AG08395 (cell line): ENCODE measurements at places on chromosomes 2 and 18.
A peak's percentile ranks its signal among the peaks of the same experiment; 100 is the strongest.

- no peak for DNase-seq
These were observed 365.8 kb upstream of the RND3 start for GRCh38 chr2:150853263-150853662.

- DNase-seq = peak; percentile 43
These were observed 1.0 kb downstream of the AGAP1 start for GRCh38 chr2:235494716-235495372.

DNA sequence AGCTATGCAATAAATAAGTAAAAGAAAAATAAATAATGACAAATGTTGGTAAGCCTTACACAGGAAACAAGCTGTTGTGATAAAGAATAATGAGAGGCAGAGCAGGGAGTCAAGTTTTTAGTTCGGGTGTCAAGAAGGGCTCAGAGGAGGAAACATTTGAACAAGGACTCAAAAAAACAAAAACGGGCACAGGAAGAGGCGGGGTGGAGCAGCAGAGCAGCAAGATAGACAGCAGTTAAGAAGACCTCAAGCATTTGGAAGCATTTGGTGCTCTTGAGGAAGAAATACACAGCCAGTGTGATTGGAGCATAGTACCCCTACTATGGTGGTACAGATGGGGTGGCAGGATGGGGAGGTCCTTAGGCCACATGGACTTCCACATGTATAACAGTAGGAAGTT lies 2.8 kb downstream of the TMEM169 start:
- DNase-seq = no peak

DNA sequence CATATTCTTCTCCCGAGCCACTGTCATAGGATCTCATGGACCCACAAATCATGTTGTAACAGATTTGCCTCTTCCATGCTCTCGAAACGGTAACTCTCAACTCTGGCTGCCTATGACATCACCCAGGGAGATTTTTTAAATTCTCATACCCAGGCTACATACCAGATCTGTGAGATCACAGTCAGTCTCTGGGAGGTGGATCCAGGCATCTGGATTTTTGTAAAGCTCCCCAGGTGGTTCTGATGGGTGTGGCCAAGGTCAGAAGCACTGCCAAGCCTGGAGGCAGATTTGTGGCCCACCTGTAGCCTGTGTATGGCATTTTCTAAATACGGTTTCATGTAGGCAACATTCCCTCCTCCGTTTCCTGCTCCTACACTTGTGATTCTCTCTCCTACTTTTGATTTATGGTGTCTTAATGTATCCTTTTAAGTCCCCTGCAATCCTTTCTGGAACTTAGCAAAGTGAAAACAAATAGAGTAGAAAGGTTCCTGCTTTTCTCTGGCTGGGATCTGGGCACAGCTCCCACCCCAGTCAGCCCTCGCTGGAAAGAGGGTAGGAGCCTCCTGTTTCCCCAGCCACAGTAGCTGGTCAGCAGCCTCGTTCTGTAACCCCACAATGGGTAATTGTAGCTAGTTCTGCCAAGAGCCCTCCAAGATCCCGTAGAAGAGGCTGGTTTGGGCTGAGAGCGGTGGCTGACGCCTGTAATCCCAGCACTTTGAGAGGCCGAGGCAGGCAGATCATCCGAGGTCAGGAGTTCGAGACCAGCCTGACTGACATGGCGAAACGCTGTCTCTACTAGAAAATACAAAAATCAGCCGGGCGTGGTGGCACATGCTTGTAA lies 96.2 kb downstream of the KLHL29 start:
- DNase-seq = peak; percentile 73

DNA sequence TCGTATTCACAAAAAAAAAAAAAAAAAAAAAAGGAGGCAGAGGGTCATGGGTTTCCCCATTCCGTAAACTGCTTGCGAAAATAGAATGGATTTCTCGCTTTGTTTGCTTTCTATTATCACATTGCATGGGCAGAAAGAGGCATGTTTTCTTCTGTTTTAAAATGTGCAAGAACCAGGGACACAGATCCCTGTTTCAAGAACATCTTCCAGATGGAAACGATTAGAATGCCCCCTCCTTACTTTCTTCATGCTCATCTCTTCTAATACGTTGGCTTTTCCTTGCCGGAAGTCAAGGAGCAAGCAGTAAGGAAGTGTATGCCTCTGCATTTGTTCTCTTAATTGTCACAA lies 51.0 kb upstream of the ZNF516 start:
- peak; percentile 21 for DNase-seq

DNA sequence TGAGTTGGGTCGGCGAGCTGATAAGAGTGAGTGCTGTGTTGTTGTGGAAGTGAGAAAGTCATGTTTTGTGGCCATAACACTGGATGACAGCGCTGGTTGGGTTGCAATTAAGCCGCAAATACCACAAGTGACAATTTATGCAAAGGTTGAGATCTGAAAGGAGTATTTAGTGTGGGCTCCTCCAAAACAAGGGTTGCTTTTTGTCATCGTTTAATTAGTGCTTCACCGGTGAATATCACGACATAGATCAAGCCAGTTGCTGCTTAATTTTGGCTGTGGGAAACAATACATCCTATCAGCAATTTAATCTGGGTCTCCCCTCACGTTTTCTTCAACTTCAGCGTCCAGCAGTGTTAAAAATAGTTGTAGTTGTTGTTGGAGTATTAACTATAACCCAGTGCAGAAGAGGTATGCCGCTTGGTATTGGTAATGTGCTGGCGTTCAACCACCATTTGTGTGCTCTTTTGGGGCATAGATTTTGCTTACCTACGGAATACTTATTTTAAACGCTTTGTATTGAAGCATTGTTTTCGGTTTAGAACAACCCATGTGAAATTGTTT lies 662 bp downstream of the ACVR2A start:
- peak; percentile 8 for DNase-seq

DNA sequence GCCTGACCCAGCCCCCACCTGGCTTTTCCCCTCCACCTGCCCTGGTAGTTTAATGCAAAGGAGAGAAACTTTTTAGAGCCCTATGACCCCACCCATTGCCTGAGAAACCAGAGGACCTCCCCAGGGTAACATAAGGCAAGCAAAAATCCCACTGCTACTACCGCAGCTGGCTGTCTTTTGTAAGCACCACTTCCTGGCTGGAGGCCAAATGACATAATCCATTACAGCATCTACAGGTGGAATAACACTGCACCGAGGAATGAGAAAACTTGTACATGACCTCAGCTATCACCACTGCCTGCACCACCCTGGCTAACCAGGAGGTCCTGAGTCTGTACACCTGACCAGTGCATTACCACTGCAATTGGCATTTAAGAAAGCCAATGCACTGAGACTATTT lies 149.6 kb upstream of the GALNT5 start:
- no peak for DNase-seq

GRCh38 chr2:151472966-151473365 lies 63.3 kb downstream of the RIF1 start:
- DNase-seq = no peak

DNA sequence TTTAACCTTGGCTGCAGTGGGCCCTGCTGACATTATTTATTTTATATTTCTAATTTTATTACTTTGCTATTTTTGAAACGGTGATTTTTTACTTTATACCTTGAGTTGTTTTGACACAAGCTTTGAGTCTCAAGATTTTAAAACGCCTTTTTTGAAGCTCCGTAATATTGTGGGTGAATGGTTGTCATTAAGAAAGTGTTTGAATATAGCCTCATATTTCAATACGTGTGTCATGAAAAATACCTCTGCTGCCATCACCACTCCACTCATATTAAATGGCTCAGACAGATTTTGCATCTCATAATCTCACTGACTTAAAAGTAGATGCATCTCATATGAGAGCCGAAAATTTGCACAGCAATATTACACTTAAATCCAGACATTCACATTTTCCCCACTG lies 106.6 kb downstream of the CTNNA2 start:
- no peak for DNase-seq

DNA sequence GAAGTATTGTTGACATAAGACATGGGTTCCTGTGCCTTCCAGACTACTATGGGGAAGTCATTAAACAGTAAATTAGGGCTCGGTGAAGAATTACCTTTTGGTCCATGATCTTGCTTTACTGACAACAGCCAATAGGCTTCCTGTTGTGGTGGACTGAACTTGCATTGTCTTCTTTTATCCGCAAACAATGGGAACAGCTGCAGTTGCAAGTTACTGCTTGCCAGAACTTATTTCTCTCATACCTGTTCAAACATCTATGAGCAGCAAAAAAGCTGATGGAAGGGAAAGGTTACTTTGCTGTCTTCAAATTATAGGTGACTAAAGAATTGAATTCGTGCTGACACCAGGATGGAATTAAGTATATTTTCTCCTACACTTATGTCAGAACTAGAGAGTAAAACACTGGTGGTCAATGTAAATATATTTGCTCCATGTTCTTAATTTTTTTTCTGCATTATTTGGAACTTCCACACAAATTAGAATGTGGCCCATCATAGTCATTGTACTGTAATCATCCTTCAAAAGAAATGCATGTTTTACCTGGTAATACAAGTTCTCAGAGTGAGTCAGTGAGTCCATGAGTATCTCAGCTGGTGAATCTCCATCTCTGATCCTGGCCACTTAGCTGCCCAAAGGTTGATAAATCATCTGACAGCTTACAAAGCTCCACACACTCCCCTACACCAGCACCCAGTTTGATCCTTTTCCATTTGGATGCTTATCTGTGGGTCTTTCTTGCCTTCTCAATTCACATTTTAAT lies 37.3 kb upstream of the RNF152 start:
- DNase-seq = no peak

GRCh38 chr2:197121756-197122385 lies 188.7 kb downstream of the ANKRD44 start:
- no peak for DNase-seq

DNA sequence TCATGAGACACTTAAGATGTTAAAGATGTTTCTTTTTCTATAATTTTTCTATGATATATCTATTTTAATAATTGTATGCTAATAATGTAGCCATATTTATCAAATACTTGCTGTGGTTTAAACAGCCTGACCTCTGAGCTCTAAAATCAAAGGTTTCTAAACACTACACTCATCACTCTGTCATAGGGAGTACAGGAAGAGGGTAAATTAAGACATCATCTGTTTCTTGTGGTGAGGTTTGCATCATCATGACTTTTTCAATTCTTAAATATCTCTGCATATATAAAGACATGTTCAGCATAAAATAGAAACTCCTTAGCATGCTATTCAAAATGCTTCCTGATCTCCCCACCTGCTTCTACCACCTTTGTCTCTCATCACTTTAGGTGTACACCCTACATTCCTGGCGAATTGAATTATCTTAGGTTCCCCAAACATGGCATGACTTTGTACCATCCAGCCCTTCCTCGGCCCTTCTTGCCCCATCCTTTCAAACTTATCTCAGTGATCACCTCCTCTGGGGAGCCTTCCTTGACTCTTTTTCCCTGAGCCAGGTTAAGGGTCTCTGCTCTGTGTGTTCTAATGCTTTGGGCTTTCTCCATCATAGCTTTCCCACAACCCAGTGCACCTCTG lies 105.3 kb upstream of the TTN start:
- no peak for DNase-seq

GRCh38 chr2:2620604-2621003 lies 289.5 kb upstream of the MYT1L start:
- DNase-seq = no peak

DNA sequence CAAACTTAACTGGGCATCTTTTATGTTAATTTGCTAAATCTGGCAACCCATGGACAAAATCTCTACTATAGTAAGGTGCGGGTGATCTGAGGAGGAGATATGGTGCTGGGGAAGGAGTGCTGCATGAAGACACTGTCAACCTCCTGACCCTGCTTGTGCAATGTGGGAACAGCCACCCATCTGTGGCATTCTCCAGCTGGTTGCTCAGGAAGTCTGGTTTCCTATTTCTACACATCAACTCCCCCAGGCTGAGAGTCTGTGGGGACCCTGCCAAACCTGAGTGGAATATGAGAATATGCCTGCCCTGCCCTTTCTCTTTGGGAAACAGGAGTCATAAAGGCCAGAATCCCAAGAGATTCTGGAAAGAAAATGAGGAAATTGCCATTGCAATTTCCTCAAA lies 60.1 kb upstream of the PAX3 start:
- no peak for DNase-seq
